ENCODE measurements at places on chromosomes 5 and 9.
A peak's percentile ranks its signal among the peaks of the same experiment; 100 is the strongest.

DNA sequence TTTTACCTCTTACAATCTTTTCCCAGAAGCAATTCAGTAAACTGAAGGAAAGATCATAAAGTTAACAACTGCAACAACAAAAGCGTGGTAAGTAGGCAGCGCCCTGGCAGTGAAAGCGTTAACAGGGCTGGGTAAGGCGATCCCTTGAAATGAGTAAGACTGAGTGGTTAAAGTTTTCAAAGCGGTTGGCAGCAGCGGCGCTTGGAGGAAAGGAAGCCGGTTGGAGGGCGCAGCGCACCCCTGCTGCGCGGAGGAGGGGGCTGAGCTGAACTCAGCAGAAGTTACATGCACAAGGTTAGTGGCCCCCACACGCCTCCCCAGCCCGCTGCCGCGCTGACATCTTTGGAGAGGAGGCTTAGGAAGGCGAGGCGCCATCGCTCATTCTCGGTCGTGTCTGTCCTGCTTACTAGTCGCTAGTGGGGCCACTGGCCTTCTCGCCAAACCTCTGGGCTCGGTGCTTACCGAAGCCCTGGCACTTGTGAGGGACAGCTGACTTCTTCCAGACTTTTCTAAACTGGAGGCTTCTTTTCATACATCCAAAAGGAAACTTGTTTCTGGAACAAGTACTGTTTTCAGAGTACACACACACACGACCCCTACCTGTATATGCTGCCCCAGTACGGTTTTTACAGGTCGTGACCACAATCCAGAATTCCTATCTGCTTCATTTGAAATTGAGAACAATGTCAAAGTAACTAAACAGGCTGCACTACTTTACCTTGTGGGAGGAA is at the start of gene SH3RF2:
SH3RF2 (plus strand) TSS at position 178 of the 731 bp plus-strand sequence. CDS start 1,351 bp downstream, outside the sequence.
- DNase-seq = peak; percentile 79

- DNase-seq = no peak
Observed at GRCh38 chr9:125785248-125785751, 38.1 kb downstream of the PBX3 start.

GRCh38 chr9:132414731-132415130 is 4.7 kb downstream of the CFAP77 start:
- no peak for DNase-seq

DNA sequence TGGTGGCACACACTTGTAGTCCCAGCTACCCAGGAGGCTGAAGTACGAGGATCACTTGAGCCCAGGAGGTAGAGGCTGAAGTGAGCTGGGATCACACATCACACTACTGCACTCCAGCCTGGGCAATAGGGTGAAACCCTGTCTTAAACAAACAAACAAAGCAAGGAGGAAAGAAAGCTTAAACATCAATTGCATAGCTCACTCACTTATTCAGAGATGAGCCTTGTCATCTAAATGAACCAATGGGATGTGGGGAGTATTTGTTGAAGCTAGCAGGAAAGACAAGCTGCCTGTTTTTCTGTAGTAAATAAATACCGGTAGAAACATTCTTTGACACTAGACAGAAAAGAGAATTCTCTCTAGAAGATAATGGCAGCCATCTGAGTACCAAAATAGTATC is 161.0 kb upstream of the SLC12A2 start:
- no peak for DNase-seq

GRCh38 chr5:135436951-135437418 is 10.2 kb downstream of the DCANP1 start:
- no peak for DNase-seq

DNA sequence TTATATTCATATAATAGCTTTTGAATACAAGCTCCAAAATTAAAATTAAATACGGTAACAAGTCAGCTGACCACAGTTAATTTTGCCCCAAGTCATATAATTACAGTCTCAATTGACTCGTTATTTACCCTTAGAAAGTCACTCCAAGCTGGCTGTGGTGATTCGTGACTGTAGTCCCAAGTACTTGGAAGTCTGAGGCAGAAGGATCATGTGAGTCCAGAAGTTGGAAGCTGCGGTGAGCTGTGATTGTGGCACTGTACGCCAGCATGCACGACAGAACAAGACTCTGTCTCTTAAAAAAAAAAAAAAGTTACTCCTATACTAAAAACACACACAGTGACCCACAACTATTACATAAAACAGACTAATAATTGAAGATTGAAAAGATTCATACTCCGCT is 31.6 kb upstream of the DTWD2 start:
- no peak for DNase-seq

- DNase-seq = no peak
Observed at GRCh38 chr5:173742432-173742816, 126.0 kb upstream of the BOD1 start.

DNA sequence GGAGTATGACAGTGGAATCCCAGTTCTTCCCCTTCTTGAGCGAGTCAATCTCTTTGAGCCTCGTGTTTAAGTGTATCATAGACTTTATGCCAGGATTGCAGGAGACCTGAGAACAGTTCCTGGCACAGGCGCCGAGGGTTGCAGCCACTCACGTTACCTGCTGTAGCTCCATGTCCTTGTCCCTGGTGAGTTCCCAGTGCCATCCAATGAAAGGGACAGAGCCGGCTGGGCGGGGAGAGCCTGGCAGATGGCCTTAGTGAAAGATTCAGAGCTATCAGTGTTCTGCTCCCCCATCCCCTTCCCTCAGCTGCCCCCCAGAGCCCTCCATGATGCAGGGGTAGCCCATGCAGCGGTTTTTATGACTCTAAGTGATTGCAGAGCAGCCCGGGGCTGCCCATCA is 554.0 kb downstream of the BNC2 start:
- no peak for DNase-seq

GRCh38 chr5:176533894-176534611 is 3.1 kb downstream of the RNF44 start:
- DNase-seq = no peak

GRCh38 chr9:35476596-35476995 is 13.3 kb upstream of the RUSC2 start:
- DNase-seq = no peak

DNA sequence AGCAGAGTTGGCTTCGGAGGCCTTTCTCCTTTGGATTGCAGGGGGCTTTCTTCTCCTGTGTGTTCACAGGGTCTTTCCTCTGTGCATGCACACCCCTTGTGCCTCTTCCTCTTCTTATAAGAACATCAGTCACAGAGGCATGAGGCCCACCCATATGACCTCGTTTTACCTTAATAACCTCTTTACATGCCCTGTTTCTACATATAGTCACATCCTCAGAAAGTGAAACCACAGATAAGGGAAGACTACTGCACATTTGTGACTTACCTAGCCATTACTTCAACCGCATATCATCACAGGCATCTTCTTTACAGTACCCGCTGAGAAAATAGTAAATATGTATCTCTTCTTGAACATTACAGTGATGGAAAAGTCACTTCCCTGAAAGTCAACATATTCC is 204.9 kb upstream of the TARS1 start:
- DNase-seq = no peak

DNA sequence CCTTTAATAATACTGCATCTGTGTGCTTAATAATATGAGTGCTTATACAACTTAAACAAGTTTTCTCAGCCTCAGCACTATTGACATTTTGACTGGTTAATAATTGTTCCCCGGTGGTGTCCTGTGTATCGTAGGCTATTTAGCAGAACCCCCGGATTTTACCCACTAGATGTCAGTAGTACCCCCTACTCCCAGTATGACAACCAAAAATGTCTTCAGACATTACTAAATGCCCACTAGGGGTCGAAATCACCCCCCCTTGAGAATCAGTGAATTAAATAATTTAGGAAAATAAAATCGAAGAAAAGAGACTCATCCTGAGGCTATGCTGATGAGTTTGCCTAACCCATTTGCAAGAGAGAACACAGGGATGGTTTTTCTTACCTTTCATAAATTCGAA is 166.3 kb downstream of the ATP10B start:
- DNase-seq = no peak

DNA sequence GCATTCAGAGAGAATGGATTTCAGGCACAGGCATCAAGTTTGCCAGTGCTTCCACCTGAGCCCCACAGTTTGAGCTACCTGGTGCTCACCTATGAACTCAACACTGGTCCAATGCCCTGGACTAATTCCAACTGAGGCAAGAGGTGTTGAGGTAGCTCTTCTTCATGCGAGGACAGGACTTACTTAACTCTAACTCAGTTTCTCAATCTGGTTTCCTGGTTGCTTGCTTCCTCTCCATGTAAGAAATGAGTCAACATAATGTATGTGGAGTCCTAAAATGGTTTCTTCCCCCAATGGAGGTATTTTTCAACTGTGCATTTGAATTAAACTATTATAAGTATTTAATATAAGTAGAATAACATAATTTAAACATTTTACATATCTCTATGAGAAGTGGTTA is 523.6 kb upstream of the DAB2 start:
- no peak for DNase-seq

DNA sequence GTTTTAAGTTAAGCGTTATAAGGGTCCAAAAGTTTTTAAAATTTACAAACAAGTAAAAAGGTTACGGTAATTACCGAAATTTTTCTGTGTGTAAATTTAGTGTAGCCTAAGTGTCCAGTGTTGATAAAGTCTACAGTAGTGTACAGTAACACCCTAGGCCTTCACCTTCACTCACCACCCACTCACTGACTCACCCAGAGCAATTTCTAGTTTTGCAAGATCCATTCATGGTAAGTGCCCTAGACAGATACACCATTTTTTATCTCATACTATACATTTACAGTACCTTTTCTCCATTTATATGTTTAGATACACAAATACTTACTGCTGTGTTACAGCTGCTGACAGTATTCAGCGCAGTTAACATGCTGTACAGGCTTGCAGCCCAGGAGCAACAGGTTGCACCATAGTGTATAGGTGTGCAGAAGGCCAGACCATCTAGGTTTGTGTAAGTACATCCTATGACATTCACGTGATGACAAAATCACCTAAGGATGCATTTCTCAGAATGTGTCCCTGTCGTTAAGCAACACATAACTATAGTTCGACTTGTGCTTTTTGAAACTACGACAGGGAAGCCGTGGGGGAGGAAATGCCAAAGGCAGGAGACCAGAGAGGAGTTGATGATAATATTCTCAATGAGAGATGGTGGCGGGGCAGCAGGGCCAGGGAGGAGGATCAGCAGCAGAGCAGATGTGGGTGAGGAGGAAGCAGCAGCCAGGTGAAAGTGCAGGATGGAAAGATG is 48.6 kb downstream of the PSMB7 start:
- no peak for DNase-seq

DNA sequence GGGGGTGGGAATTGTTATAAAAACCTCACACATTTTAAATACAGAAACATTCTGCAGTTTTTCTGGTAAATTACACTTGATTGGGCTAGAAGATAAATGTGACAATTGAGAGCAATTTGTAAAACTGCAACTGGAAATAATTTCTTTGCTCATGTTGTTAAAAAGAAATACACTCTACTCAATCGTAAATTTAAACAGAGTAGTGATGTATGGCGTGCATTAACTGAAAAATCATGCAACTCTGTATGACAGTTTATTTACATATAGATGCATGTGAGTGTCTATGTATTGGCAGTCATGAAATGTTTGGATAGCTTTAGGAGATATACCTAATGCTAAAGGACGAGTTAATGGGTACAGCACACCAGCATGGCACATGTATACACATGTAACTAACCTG is 554.9 kb downstream of the PRELID2 start:
- DNase-seq = no peak

GRCh38 chr9:98318834-98319478 is 63.5 kb upstream of the TBC1D2 start:
- DNase-seq = no peak

- no peak for DNase-seq
Observed at GRCh38 chr5:124438026-124438902, 308.2 kb downstream of the ZNF608 start.

- DNase-seq = no peak
Observed at GRCh38 chr5:3592298-3592697, 3.3 kb upstream of the IRX1 start.

- DNase-seq = no peak
Observed at GRCh38 chr9:20597862-20598261, 24.4 kb downstream of the MLLT3 start.

DNA sequence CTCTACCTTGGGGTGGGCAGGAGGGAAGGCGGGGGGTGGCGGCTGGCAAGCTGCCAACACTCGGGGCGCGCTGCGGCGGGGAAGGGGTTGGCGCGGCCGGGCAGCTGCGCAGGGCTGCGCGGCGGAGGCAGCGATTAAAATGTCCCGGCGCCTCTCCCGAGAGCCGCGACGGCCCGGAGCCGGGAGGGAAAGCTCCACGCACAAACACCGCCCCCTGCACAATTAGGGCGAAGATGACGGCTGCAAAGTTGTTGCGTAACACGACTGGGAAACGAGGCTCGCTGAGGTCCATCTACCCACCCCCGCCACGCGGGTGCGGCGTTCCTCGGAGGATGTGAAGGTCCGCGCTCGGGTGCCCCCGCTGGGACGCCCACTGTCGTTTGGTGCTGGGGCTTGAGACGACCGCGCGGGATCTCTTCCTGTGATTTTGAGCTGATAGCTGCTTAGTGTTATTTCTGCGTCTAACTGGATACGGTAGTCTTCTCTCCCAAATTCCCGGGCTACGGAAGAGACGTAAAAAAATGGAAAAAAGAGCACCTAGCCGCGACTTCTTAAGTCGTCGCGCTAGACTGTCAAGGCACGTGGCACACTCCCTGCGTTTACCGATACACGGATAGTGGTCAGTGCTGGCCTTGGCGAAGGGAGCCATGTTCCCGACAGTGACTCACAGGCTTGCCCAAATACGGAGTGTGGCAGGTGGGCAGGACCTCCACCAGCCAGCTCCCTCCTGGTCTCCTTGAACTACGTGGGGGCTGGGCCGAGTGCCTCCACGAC is 958 bp upstream of the NFIL3 start:
- DNase-seq = peak; percentile 46

DNA sequence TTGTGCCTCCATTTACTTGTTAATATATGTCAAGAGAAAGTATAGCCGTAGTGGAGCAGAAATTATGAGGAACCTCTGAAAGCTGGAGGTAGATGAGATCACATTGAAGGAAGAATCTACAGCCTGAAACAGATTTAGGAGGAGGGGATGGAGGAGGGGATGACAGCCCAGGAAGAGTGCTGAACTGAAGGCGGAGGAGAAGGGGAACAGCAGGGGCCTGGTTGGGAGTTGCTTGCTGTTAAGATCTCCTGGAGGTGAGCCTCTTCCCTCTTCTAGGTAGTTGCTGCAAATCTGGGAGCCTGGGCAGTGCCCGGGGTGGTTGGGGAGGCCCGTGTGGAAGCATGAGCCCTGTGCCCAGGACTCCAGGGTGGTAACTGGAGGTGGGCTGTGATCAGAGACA is 111.8 kb upstream of the SEMA6A start:
- DNase-seq = no peak

DNA sequence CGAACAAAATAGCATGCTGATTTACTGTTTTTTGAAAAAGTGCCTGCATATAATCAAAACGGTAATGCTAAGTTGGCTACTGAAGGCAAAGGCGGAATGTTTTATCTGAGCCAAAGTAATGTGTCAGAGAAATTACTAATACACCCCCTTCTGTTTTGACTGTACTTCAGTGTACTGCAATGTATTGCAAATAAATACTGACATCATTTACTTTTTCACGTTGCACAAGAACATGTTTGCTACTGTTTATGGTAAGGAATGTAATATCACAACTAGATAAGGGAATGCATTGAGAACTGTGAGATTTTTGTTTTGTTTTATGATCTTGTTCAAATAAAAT is 813 bp upstream of the AGTPBP1 start:
- DNase-seq = no peak

GRCh38 chr5:27706832-27707231 is 668.4 kb upstream of the CDH9 start:
- no peak for DNase-seq

- no peak for DNase-seq
Observed at GRCh38 chr9:111952559-111952958, 55.9 kb downstream of the UGCG start.
